ENCODE measurements at places on chromosomes 16 and 17.

- DNase-seq, result no peak
These were observed 248.9 kb upstream of the FOXF1 start for GRCh38 chr16:86261379-86261778.

DNA sequence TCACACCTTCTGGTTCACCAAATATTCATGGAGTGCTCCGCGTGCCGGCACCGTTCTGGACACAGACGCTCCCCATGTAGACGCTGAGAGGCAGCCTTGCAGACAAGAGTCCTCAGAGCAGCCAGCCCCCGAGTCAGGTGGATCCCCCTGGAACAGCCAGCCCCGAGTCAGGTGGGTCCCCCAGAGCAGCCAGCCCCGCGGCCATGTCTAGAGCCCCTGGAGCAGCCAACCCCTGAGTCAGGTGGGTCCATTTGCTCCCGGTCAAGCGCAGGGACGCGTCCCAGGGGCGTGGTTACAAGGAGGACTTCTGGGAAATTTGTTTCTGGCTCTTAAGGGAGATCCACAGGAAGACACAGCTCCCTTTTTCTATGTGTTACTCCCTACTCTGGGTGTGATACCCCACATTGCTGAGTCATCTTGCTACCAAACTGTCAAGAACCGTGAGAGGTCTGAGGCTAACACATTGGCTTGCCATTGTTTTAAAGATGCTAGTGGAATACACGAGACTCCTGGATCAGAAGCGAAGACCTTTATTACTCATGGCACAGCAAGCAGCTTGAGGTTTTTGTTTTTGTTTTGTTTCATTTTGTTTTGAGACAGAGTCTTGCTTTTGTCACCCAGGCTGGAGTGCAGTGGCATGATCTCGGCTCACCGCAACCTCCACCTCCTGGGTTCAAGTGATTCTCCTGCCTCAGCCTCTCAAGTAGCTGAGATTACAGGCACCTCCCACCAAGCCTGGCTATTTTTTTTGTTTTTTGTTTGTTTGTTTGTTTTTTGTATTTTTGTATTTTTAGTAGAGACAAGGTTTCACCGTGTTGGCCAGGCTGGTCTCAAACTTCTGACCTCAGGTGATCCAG lies 43.3 kb upstream of the CBFA2T3 start:
- DNase-seq, result no peak

- DNase-seq, result no peak
These were observed 267.2 kb upstream of the FOXF1 start for GRCh38 chr16:86243123-86243473.

DNA sequence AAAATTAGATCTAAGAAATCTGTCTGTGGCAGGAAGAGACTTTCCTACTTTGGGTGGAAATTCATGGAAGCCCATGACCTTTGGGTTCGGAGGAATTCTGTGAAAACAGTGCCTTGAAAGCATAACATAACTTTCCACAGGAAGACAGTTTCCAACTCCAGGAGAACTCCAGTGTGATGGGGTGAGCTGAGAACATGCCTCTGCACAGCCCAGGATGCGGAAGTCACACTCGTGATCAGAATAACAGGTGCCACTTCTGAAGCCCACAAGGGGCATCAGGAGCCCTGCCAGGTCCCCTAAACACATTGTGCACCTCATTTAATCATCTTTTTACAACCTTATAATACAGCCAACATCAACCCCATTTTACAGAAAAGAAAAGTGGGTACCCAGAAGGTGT lies 9.7 kb downstream of the TVP23A start:
- no peak for DNase-seq

DNA sequence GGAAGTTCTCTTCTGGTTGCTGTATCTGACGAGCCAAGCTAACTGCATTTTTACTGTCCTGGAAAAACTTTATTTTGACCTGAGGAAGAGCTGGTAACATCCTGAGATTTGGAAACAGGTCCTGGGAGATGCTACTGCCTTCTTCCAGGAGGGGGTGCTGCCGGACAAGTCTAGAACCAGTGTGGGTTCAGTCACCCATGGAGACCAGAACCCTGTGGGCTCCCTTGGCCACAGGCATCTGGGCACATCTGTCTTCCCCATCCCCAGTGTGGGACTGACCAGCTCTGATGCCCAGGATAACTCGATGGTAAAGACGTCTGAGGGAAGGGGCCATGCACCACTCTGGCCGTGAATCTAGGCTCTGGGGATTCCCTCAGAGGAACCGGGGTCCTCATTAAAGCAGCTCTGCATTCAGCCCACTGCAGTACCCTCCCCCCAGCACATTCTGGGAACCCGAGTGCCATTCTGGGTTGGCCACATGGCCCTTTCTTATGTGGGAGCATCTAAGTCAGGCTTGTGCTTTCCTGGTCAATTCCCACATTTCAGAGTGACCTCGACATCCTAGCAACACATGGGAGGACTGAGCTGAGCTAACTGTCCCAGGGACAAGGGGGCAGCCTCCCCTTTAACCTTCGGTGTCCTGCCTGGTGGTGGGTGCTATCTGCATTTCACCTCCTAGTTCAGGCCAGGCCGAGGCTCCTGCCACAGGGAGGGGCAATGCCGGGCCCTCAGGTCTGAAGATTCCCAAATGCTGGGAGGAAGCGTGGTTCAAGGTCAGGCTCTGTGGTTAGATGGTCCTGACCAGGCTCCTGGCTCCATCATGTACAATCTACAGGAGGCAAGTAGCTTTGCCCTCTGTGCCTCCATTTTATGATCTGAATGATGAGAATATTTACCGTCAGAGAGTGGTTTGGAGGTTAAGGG lies 6.4 kb downstream of the C16orf86 start:
- no peak for DNase-seq

GRCh38 chr16:86117756-86118155 lies 218.8 kb downstream of the IRF8 start:
- no peak for DNase-seq

DNA sequence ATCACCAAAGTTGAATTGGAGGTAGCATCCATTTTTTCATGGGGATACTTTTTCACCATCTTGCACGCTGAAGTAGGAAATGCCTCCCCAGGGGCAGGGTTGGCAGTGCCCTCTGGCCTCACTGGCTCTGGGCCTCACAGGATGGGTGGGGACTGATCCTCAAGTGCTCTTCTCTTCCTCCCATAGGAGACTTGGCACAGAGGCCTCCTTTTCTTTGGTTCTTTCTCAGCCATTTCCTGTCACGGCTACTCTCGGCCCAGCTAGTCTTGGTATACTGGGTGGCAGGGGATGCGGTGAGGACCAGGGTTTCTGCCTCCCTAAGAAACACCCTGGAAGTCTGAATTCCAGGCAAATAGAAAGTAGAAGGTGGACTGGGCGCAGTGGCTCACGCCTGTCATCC lies 58.2 kb downstream of the PECAM1 start:
- DNase-seq, result no peak

DNA sequence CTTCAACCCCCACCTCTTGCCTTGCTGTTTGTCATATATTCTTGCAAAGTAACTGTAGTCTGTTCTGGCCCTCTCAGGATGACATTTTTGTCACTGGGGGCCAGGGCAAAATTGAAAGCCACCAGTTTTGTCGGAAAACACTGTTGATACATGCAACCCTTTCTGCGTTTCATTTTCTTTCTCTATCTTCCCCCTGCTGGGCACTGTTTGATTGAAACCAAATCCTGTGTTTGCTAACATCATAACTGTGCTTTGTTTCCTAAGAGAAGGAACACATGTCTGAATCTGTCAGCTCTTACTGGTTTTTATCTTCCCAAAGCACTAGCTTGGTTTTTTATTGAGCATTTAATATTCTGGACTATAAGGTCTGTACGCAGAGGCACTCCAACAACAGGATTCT lies 11.7 kb upstream of the CPPED1 start:
- no peak for DNase-seq

Data from activated CD8-positive, alpha-beta memory T cell treated with anti-CD3 and anti-CD28 coated beads for 4 hours (primary cell).